NCI-H524 treated with DMSO at 0.1 percent for 48 hours (cell line): ENCODE measurements at places on chromosomes 5 and 9.

GRCh38 chr5:85441156-85441555, 1056.5 kb upstream of the EDIL3 start:
- DNase-seq: no peak

DNA sequence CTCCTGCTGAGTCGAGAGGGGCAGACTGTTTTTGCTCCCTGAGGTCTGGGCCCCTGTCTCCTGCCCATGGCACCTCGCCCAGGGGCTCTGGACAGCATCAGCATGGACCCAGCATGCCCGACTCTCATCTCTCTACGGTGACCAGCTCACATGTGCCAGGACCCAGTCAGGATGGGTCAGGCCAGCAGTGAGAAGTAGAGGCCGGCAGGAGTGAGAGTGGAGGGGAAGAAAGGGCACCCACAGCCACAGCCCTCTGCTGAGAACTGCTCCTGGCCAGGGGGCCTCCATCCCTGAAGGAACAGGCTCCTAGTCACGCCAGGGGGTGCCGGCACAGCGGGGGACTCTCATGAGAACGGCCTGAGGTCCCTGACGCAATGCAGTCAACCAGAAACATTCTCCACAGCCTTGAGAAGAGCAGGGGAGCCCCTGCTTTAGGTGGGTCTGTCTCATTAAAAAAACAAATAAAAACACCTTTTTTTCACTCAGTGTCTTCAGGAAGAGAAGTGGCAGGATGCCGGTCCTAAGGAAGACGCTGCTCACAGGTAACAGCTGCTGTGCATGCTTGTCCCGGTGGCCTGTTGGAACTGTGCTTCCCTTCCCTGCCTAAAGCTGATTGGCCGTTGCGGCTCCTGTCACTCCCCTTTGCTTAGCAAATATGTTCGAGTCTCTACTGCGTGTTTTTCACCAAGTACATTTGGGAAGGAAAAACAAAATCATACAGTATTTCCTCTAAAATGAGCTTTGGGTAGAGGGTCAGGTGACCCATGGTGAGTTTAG, 85.7 kb upstream of the FBXW11 start:
- no peak for DNase-seq

DNA sequence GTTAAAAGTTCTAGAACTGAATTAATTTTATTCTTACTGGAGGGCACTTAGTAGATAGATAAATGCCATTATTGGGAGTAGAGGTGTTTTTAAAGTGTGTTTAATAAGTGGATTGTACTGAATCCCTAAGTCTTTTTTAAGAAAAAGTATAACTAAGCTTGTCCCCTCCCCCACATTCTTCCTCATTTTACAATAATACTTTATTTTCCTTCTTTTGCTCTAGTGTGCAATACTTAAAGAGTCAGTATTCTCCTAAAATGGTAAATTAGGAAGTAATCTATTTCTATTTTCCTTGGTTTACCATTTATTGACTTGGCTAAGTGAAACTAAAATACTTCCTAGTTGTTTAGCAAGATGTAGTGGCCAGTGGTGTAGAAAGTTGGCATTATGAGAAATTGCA, 11.6 kb downstream of the UBLCP1 start:
- no peak for DNase-seq

GRCh38 chr9:135898634-135899407, 8.5 kb downstream of the CAMSAP1 start:
- no peak for DNase-seq

DNA sequence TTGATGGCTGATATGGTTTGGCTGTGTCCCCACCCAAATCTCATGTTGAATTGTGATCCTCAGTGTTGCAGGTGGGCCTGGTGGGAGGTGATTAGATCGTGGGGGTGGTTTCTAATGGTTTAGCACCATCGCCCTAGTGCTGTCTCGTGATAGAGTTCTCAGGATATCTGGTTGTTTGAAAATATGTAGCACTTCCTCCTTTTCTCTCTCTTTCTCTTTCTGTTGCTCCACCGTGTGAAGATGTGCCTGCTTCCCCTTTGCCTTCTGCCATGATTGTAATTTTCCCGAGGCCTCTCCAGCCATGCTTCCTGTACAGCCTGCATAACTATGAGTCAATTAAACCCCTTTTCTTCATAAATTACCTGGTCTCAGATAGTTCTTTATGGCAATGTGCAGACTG, 111.6 kb downstream of the SREK1 start:
- DNase-seq: no peak

GRCh38 chr5:124665035-124665434, 81.4 kb downstream of the ZNF608 start:
- no peak for DNase-seq
